Glutamatergic neuron (in vitro differentiated cells): ENCODE measurements at places on chromosomes 1 and 21. TPM values are rescaled to one million over a fixed set of nuclear protein-coding genes. Genes with fewer than 3 reads are reported as not detected.

GRCh38 chr1:203129501-203130231 is 2.1 kb downstream of the ADORA1 start:
- no peak for DNase-seq

GRCh38 chr1:60662486-60663044 is 419.8 kb upstream of the NFIA start:
- DNase-seq: no peak

PLA2G2F gene
- not detected for total RNA-seq

DNA sequence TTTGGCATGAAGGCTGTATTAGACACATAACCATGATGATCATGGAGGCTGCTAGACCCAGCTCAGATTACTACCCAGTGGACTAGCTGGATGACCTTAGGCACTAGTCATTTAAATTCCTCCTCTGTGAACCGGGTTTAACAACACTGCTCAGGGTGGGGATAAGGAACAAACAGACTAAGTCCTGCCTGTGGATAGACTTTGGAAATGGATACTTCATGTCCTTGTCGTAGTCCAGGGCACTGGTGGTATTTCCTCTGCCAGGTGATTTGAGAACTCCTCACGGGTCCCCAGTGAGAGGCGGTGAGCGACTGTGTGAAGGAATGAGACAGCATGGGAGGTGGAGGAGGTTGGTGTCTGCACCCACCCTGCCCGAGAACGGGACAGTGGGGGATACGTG is 72.9 kb upstream of the SELENON start:
- no peak for DNase-seq

SYT6 gene
- 11.1 TPM for total RNA-seq

DNA sequence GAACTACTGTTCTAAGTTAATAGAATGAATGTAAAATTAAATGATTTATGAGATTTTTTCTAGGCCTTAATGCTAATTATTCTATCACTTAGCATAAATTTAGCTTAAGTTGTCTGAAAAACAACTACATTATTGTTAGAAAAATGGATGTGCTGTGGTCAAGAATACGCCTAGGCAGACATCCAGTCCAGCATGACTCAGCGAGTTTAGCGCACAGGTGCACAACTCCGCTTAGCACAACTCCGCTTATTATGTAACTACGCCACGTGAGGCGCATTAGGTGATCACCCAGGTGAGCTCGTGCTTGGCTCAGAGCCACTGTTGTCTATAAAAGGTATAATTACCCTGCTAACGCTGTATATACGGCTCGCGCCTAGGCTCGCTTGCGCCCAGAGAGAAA is 1043.6 kb upstream of the ADGRL4 start:
- DNase-seq: no peak

DNA sequence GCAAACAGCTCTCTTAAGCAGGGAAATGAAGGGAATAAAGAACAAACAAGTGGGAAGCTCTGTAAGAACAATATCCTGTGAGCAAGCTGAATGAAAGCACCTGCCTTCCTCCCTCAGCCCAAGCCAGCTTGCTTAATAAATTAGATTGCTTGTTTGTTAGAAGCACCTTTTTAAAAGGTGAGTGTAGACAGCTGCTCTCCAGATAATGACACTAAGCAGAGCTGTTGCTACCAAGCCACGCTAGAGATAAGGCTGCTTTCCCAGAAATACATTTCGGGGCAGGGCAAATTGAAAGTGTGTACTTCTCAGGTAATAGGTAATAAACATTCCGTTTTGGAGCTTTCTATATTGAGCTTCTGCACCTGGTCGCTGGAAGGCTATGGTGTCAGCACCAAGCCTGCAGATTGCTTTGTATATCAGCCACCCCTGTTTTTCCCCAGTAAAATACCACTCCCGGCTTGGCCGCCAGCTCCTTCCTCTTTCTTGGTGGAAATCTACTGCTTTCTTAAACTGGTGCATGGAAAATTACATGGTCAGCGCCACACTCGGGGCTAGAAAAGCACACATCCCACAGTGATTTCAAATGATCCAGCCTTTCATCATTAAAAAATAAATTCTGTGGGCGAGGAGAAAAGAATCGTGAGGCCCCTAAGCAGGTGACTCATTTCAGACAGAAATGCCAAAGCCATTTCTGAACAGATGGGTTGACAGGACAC is 151.3 kb downstream of the ETS2 start:
- DNase-seq: no peak
